ENCODE measurements at places on chromosomes 16 and 17. TPM values are rescaled to one million over a fixed set of nuclear protein-coding genes. Genes with fewer than 3 reads are reported as not detected.

GRCh38 chr16:70250748-70251628, 752 bp downstream of the EXOSC6 start:
- DNase-seq: no peak

- DNase-seq: no peak
Measured at GRCh38 chr16:48201515-48202201, 42.4 kb upstream of the LONP2 start.

DNA sequence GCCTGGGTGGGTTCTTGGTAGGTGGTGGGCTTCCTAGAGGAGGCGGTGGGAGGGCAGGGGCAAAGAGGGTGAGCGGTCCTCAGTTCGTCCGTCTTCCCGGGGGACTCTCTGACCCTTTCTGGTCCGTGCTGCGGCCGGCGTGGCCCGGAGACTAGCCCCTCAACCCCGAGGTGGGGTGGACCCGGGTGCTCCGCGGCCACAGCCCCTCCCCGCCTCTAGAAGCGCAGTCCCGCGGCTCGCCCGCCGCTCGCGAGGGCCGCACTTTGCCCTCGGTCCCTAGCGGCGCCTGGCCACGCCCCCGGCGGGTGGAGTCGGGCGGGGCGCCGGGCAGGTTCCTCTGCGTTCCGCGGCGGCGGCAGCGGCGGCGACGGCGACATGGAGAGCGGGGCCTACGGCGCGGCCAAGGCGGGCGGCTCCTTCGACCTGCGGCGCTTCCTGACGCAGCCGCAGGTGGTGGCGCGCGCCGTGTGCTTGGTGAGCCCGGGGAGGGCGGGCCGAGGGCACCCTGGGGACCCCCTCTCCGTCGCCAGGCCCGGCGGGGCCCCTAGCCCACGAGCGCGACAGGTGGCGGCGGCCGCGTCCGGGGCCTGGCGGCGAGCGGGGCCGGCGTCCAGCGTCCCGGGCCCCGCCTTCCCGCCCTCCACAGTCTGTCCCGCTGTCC, at the start of gene SYNGR2:
Gene SYNGR2, plus strand, starts transcription at position 340 of the 661 bp plus-strand sequence. Its CDS starts 36 bp downstream, at position 376.
- DNase-seq: peak; percentile 84

GRCh38 chr16:62038225-62038624, 2.0 kb upstream of the CDH8 start:
- DNase-seq: no peak

DNA sequence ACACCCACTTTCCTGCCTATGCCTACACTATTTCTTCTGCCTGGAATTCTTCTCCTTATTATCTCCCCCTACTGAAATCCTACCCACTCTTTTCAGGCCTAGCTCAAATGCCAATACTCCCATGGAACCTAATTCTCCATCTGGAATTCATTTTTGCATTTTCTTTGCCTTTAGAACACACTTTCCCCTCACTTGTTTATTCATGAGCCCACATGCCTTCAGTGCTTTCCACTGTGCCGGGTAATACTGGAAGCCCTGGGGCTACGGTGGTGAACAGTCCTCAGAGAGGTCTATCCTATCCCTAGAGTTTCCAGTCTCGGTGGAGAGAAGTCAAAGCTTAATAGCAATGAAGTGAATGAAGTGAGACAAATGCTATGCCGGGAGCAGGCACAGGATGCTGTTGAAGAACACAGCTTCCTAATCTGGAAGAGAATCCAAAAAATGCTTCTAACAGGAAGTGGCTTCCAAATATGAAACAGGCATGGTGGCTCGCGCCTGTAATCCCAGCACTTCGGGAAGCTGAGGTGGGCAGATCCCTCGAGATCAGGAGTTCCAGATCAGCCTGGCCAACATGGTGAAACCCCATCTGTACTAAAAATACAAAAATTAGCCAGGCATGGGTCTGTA, 322.4 kb downstream of the GRIN2A start:
- DNase-seq: no peak

DNA sequence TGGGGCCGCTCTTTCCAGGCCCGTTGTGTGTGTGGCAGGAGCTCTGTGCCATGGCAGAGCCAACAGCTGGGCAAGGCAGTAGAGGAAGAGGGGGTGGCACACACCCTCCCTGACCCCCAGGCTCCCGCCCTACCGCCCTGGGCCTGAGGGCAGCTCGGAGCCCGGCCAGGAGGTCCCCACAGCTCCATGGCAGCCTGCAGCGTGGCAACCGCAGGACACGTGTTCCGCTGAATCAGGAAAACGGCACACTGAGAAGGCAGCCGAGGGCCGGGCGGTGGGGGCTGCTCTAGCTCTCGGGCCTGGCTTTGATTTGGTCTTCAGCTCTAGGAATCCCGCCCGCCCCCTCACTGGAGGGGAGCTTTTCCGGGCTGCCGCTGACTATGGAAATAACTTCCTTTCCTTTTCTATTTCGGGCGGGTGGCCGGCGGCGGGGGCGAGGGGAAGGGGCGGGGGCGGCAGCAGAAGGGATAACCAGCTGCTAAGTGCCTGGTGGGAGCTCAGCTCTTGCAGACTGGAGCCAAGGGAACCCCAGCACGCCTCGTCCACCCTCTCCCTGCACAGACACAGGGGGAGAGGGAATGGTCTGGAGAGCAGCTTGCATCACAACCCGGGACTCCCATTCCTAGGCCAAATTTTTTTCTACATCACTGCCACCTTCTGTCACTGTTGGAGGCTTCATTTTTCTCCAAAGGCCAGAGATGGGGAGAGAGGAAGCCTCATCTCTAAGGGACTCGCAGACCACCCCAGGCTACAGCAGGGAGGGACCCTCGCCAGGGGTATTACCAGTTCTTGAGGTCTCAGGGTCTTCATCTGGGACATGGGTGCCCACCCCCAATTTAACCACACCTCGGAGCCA, 24.8 kb upstream of the MRPS23 start:
- DNase-seq: peak; percentile 84

GRCh38 chr16:57775661-57776469, 26.4 kb downstream of the KIFC3 start:
- DNase-seq: no peak

- no peak for DNase-seq
Measured at GRCh38 chr17:41592601-41593305, 6.1 kb upstream of the KRT14 start.

GRCh38 chr16:30764086-30764485, 2.0 kb downstream of the RNF40 start:
- DNase-seq: no peak

DNA sequence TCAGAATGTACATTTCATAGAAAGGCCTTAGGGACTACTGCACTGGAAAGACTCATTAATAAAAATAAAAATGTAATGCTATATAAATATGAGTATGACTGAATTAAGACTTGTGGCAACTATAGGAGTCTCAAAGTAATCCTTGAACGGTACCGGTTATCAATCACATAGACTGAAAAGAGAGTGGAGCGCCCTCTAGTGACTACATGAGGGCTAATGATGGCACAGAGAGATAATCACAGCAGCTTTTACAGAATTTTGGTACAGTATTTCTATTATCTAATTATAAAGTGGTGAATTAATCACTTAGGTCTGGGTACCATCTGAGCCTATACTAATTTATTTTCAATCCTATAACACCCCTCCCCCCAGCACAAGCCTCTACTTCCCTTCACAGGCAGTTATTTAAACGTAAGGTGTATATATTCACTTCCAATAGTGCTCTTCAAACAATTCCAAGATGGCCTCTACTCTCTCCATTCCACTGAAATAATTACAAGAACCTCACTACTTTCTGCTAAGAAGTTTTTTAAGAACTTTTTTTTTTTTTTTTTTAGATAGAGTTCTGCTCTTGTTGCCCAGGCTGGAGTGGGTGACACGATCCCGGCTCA, 40.7 kb upstream of the ANKFY1 start:
- no peak for DNase-seq

- no peak for DNase-seq
Measured at GRCh38 chr17:57899822-57900221, 50.0 kb upstream of the MRPS23 start.

- DNase-seq: no peak
Measured at GRCh38 chr17:65975878-65976277, 216.1 kb downstream of the CEP112 start.

GRCh38 chr17:42561897-42562387, at the start of gene COASY:
COASY (plus strand) TSS chr17:42562148; CDS start chr17:42562623, 475 bp downstream.
- peak; percentile 98 for DNase-seq

DNA sequence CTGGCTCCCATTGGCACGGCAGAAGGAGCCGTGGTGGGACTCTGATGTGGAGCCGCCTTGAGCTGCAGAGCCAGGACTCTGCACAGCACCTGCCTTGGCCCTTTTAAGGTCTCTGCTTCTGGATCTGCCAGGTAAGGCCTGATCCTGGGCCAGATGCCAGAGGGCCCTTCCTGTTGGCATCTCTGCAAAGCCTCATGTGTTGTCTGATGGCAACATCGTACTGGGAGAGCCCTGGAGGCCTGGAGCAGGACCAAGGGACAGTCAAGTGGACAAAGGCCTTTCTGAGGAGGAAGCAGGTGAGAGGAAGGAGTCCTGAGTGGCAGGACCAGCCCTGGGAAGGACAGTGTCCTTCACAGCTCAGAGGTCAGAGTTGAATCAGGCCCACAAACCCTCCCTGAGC, 26.1 kb downstream of the SOCS1 start:
- DNase-seq: no peak

- DNase-seq: no peak
Measured at GRCh38 chr17:66522591-66523272, 220.3 kb downstream of the PRKCA start.

The GLP2R gene
- total RNA-seq: 0.40 TPM

The SNF8 gene
- 41.1 TPM for total RNA-seq

The ABCA3 gene
- 13.9 TPM for total RNA-seq

The FBXL16 gene
- 23.1 TPM for total RNA-seq

The CCL11 gene
- total RNA-seq: not detected

The ERN2 gene
- total RNA-seq: 0.98 TPM

The TAF15 gene
- total RNA-seq: 65.4 TPM

The CSH2 gene
- not detected for total RNA-seq

All from suprapubic skin (tissue), 4 donors.